ENCODE measurements at places on chromosomes 12 and 14. TPM values are rescaled to one million over a fixed set of nuclear protein-coding genes. Genes with fewer than 3 reads are reported as not detected.

Gene CLEC4A
- not detected for total RNA-seq

Gene MSI1
- total RNA-seq: not detected

Gene HCAR3
- total RNA-seq: not detected

Gene CISTR
- total RNA-seq: not detected

Gene MAP1LC3B2
- 0.13 TPM for total RNA-seq

DNA sequence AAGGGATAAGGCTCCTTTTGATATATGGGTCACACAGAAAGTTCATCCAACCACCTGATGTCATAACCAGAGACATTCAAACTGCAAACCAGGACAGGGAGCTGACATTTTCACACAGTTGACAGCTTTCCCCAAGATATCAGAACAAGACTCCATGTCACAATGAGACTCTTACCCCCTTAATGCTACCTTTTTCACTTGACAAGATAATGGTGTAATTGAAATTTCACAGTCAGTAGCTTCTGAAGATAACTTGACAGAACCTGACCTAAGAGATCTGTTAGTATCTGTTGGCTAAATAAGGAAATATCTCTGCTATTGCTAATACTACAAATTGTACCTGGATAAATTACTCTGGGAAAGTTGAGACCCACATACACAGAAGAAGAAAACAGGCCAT lies 187.3 kb downstream of the C12orf50 start:
- DNase-seq: no peak

DNA sequence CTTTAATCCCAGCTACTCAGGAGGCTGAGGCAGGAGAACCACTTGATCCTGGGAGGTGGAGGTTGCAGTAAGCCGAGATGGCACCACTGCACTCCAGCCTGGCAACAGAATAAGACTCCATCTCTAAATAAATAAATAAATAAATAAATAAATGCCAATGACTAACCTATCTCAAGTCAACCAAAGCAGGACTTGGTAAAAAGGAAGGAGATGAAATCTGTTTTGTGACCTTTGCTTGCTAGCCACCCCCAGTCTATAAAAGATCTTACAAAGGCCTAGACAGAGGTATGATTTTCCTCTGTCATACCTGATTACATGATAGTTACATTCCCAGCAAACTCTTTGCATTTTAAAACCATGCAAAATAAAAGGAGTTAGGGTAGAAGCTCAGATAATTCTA lies 13.5 kb upstream of the METTL17 start:
- DNase-seq: peak; percentile 79

GRCh38 chr12:124231980-124232653 lies 62.8 kb upstream of the RFLNA start:
- no peak for DNase-seq

DNA sequence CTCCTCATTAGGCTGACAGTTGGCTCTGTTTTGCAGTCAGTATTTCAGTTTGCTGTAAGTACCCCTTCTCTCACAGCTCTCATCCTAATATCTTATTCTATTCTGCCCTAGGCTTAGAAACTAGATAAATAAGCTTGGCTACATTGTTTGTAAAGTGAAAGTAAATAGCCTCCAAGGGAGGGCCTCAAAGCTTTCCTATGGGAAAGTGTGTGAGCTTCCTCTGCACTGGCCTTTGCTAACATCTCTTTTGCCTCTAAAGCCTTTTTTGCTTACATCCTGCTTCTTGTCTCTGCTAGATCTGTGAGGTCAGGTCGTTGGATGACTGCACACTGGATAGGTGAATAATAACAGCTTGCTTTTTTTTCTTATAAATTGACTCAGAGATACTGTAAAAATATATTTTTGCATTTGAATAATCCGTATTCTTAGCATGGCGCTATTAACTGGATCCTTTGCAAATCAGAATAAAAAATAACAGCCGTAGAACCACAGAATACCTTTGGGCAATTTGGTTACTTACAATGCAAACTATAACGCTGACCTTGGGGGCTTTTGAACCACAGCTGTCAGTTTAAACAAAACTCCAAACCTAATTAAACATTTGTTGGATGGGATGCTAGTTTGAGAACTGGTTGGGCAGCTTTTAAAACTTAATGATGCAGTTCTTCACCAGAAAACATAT lies 55.1 kb downstream of the TTC6 start:
- DNase-seq: no peak
